ENCODE measurements at places on chromosomes 11 and 22.
A peak's percentile ranks its signal among the peaks of the same experiment; 100 is the strongest.

GRCh38 chr22:39482768-39483167 lies 19.3 kb upstream of the MIEF1 start:
- DNase-seq, result no peak

- no peak for DNase-seq
Measured at GRCh38 chr11:82703796-82704195, 29.9 kb downstream of the FAM181B start.

- DNase-seq, result no peak
Measured at GRCh38 chr11:13115380-13115675, 106.2 kb downstream of the RASSF10 start.

DNA sequence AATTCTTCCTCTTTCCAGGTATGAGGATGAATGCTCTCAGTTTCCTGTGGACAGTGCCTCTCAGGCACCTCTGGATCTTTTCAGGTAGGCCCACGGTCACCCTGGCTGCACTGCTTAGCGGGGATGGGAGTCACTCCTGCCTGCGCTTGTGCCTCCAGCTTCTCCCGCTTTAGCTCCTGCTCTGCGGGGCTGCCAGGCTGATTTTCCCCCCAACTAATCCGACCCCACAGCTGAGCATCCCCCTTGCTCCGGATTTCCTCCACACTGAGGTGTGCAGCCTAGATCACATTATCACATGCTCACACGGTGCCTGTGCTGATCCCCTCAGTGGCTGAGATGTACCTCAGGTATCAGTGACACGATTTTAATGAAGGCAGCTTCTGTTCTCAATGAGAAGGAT lies 879.1 kb downstream of the OPCML start:
- no peak for DNase-seq

DNA sequence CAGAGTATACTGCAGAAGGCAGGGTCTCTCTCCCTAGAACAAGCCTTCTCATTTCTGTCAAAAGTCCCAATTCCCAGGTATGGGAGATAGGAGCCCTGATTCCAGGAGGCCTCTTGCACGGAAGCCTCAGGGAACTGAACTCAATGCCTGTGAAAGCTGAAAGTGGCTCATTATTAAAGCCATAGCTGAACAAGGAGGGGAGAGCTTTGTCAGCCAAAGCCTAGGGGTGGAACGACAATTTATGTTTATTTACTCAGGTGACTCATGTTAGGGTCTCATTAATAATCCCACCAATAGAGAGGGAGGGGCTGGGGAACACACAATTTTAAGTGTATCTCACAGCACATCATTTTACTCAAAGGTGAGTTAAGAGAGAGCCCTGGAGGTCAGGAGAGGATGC lies 44.9 kb downstream of the DSCAML1 start:
- no peak for DNase-seq

DNA sequence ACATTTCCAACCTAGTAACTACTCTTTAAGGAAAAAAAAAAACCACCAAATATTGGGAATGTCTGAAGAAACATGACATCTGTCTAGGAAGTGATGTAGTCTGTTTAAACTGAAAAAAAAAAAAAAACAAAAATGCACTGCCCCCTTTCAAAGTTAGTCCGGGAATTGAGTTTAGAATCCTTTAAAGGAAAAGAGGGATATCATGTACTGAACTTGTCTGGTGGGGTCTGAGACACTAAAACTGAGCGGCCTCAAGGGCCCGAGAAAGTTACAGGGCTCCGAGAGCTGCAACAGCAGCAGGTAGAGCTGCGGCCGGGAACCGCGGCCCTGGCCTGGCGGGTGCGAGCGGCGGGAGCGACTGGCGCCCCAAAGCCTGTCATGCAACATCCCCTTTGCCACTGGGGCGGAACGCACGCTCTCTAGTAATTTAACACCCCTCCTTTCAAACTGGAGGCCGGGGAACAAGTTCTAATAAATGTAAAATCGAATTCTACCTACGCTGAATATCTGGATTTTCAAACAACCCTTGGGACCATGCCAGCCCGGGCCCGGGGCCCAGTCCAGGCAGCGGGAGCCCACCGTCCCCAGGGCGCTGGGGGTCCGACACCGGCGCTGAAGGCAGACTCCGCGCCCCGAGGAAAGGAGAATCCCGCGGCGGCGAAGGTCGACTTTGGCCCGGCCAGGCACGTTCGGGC lies 736 bp downstream of the RDX start:
- DNase-seq, result peak; percentile 4

DNA sequence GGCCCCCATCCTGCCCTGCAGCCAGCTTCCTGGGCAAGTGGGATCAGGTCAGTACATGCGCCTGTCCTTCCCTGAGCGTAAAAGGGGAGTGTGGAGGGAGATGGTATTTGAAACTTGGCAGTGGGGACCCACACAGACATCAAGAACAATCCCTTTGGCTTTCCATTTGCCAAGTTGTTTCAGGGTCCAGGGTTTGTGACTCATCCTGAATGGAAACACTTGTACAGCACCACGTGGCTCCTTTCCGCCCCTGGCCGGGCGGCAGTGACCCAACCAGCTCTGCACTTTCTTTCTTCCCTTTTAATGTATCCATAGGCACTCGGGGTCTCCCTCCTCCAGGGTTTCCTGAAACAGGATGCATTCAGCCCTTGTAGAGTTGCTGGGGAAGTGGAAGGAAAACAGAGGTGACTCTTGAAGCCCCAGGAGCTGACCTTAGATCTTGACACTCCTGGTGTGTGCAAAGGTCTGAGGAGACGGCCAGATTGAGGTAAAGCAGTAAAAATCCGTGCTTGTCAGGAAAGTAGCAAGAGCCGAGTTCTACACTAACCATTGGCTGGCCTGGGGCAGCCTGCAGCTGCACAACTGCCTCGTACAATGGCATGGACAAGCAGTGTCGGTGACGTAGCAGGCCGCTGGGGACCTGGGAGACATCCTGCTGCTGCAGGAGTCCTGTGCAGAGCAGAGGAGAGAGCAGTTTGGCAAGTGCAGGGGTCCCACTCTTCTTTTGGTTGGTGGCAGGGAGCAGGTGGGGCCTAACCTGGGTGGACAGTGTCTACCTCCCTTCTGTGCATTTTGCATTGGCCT lies 189.8 kb downstream of the SNX19 start:
- no peak for DNase-seq

DNA sequence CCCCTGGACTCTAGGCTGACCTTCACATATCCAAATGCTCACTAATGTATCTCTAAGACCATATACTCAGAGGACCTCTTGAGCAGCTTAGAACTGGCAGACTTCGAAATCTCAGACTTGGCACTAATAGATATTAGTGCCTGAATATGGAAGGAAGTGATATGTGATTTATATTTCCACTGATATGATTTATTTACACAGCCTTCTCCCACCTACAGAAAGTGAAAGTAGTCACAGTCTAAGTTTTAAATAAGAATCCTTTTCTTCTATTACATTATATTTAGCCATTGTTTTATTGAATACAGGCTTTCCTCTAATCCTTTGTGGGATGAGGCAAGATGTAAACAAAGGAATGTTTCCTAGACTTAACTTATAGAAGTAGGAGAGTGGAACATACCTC lies 6.7 kb upstream of the NAV2 start:
- DNase-seq, result no peak

DNA sequence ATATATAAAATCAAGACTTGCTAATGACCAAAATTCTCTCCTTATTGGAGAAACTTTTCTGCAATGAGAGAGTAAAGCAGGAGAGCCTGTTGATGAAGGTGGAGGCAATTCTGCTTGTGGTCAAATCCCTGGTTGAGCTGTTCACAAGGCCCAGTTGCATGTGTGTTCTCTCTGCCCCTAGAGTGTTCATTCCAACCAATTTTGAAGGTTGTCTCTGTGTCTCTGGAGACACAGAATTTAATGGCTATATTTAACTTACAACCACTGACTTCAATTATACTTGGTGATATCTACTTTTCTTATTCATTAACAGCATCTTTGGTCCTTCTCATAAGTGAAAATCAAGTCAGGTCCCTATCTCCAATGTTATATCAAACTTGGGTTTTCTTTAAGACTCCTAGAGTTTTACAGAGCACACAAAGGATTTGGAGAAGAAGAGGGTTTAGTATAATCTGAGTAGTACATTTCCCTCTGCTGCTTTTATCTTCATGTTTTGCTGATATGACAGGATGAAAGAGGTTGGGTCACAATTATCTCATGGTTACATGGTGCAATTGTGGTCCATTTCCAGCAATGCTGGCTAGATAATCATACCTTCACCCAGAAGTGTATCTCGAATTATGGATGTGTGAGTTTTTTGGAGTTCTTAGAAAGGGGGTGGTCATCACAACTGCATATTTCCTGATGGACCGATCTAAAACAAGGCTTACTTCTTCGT lies 4.0 kb downstream of the OOSP4A start:
- DNase-seq, result no peak

DNA sequence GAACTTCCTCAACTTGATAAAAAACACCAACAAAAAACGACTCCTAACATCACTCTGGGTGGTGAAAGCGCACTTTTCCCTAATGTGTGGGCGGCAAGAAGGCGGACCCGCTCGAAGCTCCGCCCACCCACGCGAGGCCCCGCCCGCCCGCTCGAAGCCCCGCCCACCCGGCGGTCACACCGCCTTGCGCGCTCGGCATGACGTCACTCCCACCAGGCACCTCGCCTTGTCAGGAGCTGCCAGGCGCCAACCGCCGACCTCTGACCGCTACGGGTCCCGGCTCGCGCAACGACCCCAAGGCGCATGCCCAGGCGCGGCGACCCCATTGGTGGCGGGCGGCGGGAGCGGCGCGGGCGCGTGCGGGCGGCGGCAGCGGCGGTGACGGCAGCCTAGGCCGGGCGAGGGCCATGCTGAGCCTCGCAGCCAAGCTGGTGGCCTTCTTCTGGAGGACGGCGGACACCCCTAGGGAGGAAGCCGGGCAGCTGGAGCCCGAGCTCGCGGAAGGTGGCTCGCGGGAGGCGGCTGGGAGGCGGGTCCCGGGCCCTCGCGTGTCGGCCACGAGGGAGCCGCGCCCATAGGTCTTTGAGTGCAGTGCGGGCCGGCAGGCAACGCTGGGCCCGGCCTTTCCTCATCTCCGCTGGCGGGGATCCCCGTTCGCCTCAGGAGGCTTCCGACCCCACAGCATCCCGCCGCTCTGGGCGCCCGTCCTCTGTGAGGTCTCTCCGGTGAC lies at the start of gene MOV10L1:
Gene MOV10L1 (plus strand): TSS at position 325 of the 730 bp plus-strand sequence. CDS start 83 bp downstream, at position 408.
- DNase-seq, result no peak

DNA sequence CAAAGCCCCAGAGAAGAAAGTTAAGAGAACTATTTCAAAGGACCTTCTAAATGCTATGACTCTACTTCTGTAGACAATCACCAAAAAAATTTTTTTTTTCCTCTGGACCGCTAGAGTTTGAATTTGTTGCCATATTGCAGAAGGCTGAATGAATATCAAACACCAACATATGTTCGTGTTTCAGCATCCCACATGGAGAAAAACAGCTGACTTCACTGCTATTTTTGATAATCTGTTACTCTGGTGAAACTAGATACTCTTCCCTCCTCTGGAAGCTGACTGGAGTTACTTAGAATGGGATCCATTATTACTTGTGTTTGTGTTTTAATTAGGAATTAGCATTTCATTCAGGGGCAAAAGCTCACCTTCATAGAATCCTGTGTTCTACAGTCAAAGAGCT lies 447.0 kb downstream of the AASDHPPT start:
- DNase-seq, result no peak

- no peak for DNase-seq
Measured at GRCh38 chr11:75302371-75302770, 49.1 kb downstream of the ARRB1 start.

DNA sequence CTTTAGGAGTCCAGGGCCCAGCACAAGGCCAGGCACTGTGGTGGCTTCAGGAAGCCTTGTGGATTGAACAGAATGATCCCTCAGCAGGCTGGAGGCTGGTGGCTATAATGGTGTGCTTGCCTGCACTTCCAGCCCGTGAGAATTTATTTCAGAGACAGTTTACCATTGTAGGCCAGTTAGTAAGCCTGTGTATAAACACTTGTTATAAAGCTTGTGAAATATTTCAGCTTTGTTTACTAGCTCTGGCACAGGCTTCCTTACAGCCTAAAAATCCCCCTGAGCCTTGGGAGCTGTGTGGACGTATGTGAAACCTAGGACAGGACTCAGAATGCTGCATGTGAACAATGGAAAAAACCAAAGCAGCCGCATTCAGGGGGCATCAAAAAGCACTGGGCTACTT lies 26.6 kb upstream of the ACER3 start:
- DNase-seq, result no peak

- DNase-seq, result peak; percentile 89
Measured at GRCh38 chr11:27506200-27507182, at the start of gene LIN7C. Gene LIN7C (minus strand): TSS chr11:27506769. CDS start chr11:27506752, 17 bp downstream.

GRCh38 chr11:130905512-130905911 lies 10.8 kb downstream of the SNX19 start:
- no peak for DNase-seq

DNA sequence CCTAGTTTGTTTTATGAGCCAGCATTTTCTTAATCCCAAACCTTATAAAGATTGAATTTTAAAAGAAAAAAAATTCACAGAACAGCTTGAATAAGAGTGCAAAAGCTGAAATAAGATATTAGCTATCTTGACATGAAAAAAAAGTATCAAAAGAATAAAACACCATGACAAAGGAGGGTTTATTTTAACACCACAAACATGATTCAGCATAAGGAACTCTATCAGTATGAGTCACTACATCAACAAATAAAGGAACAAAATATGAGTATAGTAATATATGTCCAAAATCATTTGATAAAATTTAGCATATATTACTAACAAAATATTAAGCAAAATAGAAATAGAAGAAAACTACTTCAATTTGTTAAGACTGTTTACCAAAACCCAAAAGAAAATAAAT lies 9.6 kb upstream of the LMO1 start:
- no peak for DNase-seq

DNA sequence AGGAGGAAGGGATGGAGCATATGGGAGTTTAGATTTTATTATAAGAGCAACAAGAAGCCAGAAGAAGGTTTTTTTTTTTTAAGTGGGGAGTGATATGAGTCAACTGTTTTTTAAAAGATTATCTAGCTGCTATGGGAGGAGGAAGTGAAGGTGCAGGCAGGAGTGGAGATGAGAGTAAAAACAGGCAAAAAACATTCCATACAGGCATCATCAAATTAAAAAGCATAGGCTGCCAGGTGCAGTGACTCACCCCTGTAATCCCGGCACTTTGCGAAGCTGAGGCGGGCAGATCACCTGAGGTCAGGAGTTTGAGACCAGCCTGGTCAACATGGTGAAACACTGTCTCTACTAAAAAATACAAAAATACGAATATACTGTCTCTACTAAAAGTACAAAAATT lies 368.4 kb upstream of the MTNR1B start:
- DNase-seq, result no peak

DNA sequence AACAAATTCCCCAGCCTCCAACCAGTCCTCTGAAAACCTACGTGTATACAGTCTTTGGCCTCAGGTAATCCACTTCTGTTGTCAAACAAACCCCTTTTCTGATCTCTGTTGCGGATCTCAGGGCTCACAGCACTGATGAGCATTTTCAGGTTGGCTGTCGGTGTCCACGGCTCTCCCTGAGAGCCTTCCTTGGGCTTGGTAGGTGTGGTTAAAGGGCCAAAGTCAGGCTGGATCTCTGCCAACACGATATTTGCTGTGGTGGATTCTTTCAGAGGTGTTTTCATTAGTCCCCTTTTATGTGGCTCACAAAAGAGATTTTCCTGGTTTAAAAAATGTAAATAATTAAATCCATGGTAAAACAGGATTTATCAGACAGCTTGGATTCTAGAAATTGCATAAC lies 2.9 kb downstream of the E2F8 start:
- no peak for DNase-seq
